ENCODE measurements at places on chromosomes 12 and 14.

GRCh38 chr12:52901715-52902541 lies 2.9 kb downstream of the KRT8 start:
- no peak for DNase-seq

GRCh38 chr14:69484444-69485314 lies at the start of gene PLEKHD1:
Gene PLEKHD1, plus strand, starts transcription at chr14:69484728. Its CDS starts 238 bp downstream, at chr14:69484966.
- DNase-seq = no peak

DNA sequence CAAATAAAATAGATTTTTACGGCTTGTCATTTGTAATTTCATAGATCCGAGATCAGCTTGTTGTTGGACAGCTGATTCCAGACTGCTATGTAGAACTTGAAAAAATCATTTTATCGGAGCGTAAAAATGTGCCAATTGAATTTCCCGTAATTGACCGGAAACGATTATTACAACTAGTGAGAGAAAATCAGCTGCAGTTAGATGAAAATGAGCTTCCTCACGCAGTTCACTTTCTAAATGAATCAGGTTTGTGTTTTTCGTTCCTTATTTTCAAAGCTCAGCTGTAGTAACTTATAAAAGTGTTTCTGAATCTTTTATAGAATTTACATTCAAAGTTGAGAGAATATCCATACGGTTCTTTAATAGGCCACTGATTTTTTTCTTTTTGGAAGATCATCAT lies 89.1 kb downstream of the LRRK2 start:
- DNase-seq = no peak

- DNase-seq = no peak
These were observed 75.5 kb downstream of the FBXL14 start for GRCh38 chr12:1518591-1519516.

GRCh38 chr12:131090274-131091210 lies 136.8 kb downstream of the ADGRD1 start:
- DNase-seq = no peak

DNA sequence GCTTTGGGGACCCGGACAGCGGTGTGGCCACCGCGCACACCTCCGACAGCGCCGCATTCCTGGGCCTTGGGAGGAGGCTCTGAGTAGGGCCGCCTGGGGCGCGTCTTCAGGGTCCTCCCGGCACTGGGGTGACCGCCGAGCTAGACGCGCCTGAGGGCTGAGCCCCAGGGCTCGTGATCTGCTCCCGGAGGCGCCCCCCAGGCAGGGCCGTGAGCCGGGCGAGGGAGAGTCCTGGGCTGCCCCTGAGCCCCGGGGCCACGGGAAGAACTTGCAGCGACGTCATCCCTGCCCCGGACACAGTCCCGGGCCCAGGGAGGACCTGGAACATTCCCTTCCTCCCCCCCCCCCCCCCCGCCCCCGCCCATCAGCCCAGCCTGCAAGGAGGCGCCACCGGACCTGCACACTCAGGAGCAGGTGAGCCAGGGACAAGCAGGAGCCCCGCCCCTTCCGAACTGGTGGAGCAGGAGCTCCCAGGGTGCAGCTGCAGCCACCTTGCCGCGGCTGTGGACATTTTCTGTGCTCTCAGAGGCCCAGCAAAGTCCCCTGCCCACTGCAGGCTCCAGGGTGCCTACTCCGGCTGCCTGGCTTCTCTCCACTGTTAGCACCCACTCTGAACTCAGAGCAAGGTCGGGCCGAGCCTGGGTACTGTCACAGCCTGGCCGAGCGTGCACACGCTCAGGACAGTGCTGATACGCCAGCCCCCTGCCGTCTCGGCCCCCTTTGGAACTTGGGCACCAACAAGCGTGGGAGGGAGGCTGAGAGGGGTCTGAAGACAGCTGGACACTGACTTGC lies 50.7 kb downstream of the A2M start:
- peak; percentile 84 for DNase-seq

GRCh38 chr12:43241986-43242385 lies 310.0 kb downstream of the ADAMTS20 start:
- no peak for DNase-seq

GRCh38 chr12:119784673-119785072 lies 92.4 kb downstream of the CIT start:
- no peak for DNase-seq

- no peak for DNase-seq
These were observed 41.7 kb downstream of the PPM1H start for GRCh38 chr12:62893276-62893675.

DNA sequence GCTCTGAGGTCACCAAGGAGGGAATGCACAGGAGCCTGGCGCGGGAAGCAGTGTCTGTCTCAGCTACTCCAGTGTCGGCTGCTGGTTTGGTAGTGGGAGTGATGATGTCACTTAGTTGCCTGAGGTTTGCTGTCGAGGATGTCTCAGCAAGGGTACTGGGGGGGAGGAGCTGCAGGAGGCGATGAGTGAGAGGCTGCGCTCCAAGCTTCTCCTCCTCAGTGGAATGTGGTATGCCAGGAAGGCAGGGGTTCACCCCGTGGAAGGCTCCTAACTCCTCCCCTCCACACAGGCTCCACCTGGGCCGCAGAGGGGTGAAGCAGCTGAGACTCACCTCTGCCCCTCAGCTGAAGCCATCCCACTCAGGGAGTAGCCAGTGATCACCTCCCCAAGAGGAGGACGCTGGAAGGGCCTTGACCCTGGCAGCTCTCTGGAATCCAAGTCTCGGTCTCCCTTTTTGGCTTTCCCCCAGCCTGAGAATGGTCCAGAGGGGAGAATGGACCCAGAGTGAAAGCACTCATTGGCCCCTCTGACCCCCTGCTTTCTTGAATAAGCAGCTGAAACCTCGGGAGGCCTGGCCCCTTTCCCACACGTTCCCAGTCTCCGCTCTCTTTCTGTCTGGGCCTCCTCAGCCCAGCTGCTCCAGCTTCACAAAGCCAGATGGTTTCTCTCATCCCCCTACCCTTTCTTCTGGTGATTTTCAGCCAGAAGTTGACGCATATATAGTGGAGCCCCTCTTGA lies 178.9 kb upstream of the FKBP4 start:
- no peak for DNase-seq

GRCh38 chr14:92546347-92547053 lies 32.9 kb downstream of the RIN3 start:
- DNase-seq = no peak

- DNase-seq = no peak
These were observed 19.2 kb downstream of the ZNF839 start for GRCh38 chr14:102338724-102339123.

DNA sequence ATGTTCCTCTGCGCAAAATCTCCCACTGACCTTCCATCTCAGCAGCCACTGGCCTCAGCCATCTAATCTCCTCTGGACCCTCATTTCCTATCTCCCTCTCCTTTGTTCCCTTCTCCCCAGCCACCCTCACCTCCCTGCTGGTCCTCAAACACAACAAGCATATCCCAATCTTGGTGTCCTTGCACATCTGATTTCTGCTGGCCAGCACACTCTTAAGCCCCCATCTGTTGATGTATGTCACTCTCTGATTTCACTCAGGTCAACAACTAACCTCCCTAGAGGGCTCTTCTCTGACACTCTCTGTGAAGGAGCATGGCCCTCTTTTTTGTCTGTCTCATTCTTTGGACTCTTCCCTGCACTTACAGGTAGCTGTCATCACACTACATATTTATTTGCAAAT lies 25.6 kb downstream of the PPM1H start:
- DNase-seq = no peak

DNA sequence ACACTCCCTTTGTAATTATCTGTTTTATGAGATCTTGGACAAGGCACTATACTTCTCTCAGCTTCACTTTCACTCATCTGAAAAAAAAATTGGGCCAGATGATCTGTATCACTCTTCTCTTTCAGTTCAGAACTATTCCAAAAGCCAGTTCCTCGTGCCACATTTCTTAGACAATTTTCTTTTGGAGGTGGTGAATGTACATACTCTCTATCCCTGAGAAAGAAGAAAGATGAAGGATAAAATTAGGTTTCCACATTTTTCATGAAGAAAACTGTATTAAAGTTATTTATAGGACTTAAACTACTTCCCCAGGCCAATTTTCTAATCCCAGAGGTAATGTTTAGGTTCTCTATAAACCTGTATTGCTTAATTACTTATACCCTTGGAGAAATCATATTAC lies 171.6 kb downstream of the SLC6A15 start:
- no peak for DNase-seq

DNA sequence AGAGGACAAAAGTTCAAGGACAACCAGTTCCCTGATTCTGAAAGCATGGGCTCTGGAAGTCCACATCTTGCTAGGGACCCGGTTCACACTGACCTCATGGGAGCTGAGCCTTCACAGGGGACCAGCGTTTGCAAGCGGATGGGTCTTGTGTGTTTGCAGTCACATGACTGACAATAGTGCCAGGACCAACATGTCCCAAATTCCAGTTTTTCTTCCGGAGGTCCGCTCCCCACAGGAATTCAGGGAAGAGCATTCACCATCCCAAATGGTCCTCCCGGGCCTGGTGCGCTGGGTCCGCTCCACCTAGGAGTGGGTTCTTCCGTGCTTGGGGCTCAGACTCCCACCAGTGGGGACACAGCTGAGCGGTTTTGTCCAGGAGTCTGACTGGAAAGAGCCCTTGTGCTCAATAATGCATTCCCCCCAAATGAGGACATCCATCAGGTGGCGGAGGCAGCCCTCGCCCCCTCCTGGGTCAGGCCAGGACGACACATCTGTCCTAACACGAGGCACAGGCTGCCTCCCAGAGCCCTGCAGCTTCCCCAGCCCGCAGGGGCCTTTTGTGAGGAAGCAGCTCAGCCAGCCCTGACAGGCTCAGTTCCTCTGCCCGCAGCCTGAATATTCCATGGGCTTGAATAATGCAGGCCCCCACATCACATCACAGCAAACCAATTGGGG lies 91.8 kb upstream of the BCL11B start:
- DNase-seq = no peak

GRCh38 chr14:22850944-22851764 lies 14.8 kb downstream of the MMP14 start:
- DNase-seq = no peak

GRCh38 chr14:95614349-95614748 lies 71.9 kb upstream of the TCL1B start:
- no peak for DNase-seq

DNA sequence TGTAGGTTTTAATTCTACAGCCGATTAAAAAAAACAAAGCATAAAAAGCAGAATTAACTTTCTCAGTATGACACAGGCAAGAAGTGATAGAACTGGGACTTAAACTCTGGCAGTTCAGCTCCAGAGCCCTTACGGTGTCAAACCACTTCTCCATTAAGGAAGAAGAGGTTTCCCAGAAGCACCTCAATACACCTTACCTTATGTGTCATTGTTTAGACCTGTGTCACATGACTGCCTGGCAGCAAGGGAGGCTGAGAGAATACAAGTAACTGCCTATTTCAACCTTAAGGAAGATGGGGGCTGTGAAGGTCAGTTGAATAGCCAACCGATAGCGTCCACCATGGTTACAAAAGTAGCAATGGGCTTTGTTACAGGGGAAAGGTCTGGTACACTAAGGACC lies 54.6 kb upstream of the ARHGAP5 start:
- DNase-seq = no peak

- no peak for DNase-seq
These were observed 49.4 kb downstream of the PROX2 start for GRCh38 chr14:74826574-74826973.

- no peak for DNase-seq
These were observed 792 bp upstream of the CHD4 start for GRCh38 chr12:6607751-6608591.

DNA sequence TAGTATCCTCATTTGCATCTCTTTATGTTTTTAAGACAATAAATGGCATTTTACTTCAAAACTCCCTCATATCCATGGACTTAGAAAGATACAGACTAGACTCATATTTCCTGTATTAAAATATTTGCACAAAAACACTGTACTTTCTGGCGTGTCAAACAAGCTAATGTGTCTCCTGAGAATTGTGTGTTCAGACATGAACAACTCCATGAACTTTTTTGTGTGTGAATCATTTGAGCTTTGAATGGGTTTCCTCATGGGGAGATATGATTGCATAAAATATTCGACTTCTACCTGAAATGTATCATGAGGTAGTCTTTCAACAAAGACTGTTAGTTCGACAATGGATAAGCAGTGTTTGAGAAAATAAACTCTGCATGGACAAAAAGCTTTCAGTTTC lies 58.8 kb downstream of the TMEM30B start:
- no peak for DNase-seq

All from type B pancreatic cell (in vitro differentiated cells).